Activated T-helper 1 cell treated with anti-CD3 and anti-CD28 coated beads, Interleukin-12 subunit alpha, Interleukin-12 subunit beta, Interleukin-2, Interleukin-4 antibody, amounts not matched to agents 30 ng/mL and 10 ng/mL and 1 ng/mL, durations not matched to agents 14 hours and 24 hours and 36 hours (primary cell): ENCODE measurements at places on chromosomes 3 and 15. TPM values are rescaled to one million over a fixed set of nuclear protein-coding genes. Genes with fewer than 3 reads are reported as not detected.

GRCh38 chr3:3847994-3848922, 49.0 kb downstream of the LRRN1 start:
- no peaks in the 10 kb centered on the region for H3K27me3 ChIP-seq
- H3K4me1 ChIP-seq: no peaks in the 10 kb centered on the region
- H3K27ac ChIP-seq: no peak overlapping the region
- H3K4me3 ChIP-seq: no peak overlapping the region

DNA sequence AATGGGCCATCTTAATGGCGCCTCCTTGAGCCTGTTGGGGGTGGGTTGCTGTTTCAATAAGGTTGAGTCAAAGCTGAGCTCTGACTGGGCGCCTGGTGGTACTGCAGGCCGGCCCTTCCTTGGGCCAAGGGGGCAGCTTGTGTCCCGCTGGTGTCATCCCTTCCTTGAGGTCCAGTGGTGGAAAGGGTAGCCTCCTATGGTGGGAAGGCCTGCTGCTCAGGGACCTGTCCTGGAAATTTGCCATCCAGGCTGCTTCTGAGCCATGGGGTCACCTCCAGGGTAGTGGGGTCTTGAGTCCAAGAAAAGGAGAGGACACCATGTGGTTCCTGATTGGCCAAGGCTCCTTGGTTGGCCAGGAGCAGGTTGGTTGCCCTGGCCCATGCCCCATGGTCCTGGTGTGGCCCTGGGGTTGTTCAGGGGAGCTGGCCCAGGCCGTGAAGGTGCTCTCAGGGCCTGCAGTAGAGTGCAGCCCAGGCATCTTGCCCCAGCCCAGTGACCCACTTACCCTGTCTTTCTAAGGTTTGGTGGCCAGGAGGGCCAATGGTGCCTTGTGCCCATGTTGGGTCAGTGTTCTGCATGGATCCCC, 188.7 kb downstream of the UBE3A start:
- no peak overlapping the region for H3K4me3 ChIP-seq
- no peaks in the 10 kb centered on the region for H3K27me3 ChIP-seq
- H3K36me3 ChIP-seq: peaks cover 4% of the 10 kb centered on the region
- DNase-seq: no peak
- H3K27ac ChIP-seq: no peak overlapping the region
- no peaks in the 10 kb centered on the region for H3K4me1 ChIP-seq

DNA sequence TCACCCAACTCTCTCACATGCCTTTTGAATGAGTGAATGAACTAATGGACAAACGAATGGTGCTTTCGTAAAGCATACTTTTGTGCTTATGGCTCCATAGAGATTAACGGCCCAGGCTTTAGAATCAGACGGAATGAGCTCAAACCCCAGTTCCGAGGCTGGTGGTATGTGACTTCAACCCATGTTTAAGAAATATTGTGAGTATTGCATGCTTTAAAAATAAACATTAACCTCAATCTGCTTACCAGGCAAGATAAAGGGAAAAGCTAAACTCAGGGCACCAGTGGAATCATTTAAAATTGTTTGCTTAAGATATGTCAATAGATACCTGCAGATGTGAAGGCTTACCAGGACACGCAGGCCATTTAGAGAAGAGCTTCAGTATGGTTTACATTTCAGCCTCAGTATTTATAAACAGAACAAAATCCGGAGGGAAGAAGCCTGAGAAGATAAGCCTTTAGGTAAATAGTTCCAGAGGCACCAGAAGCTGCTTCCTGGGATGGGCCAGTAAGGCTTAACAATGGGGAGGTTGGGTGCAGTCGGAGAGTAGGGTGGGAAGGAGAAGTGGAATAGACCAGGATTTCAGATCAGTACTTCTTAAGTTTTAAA, 186.4 kb downstream of the ADAMTS9 start:
- H3K27ac ChIP-seq: no peak overlapping the region
- H3K4me1 ChIP-seq: peaks cover 5% of the 10 kb centered on the region
- no peak overlapping the region for H3K4me3 ChIP-seq
- peaks cover 10% of the 10 kb centered on the region for H3K27me3 ChIP-seq
- DNase-seq: no peak

DNA sequence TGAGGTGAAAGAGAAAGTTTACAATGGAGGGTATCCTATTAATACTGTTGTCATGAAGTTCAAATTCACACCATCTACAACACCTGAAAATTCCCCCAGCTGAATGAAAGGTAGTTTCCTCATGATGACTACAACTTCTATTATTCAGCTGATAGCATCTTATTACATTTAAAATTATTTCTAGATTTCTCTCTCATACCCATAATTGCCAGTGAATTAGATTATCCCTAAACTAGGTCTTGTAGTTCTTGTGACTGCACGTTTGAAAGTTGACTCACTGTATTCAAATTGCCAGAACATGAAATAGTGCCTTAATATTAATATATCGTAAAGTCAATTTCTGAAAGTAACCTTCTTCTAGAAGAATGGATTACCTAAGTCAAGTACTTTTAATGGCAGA, 82.4 kb downstream of the FBXL22 start:
- H3K4me3 ChIP-seq: no peak overlapping the region
- H3K27me3 ChIP-seq: no peaks in the 10 kb centered on the region
- no peaks in the 10 kb centered on the region for H3K4me1 ChIP-seq

RASA2 gene
- total RNA-seq: 37.7 and 39.2 TPM in 2 replicates

SQOR gene
- total RNA-seq: 96.0 and 100 TPM in 2 replicates
